ENCODE measurements at places on chromosomes 16 and 17.

- no peak for DNase-seq
Observed at GRCh38 chr16:2960183-2961010, 3.7 kb upstream of the KREMEN2 start.

DNA sequence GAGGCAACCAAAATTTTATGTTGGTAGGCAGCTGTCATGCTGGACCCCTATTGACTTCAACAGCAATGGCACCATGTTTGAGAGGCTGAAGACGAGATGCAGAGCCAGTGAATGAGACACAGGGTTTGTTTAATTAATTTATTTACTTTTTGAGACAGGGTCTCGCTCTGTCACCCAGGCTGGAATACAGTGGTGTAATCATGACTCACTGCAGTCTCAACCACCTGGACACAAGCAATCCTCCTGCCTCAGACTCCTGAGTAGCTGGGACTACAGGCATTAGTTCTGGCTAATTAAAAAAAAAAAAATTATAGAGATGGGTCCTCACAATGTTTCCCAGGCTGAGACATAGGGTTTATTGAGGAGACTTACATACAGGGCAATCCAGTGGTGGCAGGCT is 36.2 kb upstream of the PPM1D start:
- DNase-seq, result no peak

- DNase-seq, result no peak
Observed at GRCh38 chr17:42378359-42378958, 9.8 kb downstream of the STAT3 start.

DNA sequence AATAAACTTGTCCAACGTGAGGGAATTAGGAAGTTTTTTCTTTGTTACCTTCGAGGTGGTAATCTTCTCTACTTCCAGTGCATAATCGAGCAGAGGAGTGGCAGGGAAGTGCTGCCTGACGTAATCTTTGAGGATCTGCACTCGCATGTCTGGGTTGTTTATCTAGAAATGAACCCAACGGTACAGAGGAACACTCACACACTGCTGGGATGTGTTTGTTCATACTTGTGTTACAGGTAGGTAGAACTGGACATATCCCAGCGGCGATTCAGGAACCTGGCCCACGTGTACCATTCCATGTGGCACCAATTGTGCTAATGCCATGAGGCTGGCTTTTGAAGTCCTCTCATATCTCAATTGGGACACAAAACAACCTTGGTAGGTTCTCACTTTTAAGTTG is 4.2 kb upstream of the KLHL11 start:
- no peak for DNase-seq

DNA sequence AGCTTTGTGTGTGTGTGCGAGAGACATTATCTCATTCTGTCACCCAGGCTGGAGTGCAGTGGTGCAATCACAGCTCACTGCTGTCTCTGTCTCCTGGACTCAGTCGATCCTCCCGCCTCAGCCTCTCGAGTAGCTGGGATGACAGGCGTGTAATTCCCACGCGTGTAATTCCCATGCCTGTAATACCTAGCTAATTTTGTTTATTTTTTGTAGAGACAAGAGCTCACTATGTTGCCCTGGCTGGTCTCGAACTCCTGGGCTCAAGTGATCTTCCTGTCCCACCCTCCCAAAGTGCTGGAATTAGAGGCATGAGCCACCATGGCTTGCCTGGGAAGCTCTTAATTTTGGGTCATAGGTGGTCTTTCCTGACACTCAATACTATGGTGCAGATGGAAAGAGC is 205.3 kb upstream of the TNRC6C start:
- DNase-seq, result no peak

GRCh38 chr17:27524594-27524993 is 68.3 kb downstream of the KSR1 start:
- no peak for DNase-seq

GRCh38 chr16:65249768-65250167 is 127.9 kb upstream of the CDH11 start:
- DNase-seq, result no peak

DNA sequence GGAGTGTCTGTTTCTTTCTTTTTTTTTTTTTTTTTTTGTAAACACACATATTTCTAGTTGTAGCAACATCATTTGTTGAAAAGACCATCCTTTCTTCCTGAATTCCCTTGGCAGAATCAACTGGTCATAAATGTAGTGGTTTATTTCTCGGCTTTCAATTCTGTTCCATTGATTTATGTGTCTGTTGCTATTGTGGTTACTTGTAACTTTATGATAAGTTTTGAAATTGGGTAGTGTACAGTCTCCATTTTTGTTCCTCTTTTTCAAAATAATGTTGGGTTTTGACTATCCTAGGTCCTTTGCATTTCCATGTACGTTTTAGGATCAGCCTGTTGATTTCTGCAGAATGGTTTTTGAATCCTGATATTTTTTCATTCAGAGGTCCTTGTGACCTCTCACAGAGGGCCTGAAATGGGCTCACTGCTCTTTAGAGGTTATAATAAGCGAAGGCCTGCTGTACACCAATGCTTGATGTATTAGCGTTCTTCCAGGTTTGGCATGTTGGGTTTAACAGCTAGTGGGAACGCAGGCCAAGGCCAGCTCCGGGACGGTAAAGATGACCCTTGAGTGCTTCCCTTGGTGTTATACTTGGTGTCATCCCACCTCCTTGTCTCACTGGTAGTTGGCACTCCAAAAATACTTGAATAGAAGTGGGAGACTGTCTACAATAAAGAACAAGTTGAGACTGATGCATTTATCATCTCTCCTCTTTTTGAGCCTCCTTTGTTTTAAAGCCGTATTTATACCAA is 43.8 kb downstream of the ZNRF1 start:
- no peak for DNase-seq

DNA sequence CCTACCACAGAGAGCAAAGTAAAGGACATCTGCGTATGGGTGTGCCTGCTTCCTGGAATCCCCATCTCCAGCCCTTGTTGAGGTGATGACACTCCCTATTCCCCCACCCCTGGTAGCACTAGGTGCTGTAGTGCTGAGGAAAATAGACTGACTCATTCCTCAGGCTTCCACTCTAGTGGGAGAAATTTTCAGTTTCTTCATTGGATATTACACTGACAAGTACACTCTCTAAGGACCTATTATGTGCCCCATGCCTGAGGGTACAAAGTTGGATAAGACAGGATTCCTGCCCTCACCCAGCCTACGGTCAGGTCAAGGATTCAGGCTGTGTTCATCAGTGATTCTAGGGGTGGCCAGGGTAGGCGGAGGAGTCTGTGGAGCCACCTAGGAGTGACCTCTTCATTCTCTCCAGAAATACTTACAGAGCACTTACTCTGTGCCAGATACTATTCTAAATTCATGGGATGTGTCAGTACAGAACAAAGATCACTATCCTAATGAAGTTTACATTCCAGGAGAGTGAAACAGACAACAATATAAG is 4.5 kb upstream of the ZC3H7A start:
- no peak for DNase-seq

- DNase-seq, result no peak
Observed at GRCh38 chr16:49578435-49579024, 204.9 kb downstream of the C16orf78 start.

- DNase-seq, result peak; percentile 49
Observed at GRCh38 chr17:79033741-79034501, 10.0 kb downstream of the C1QTNF1 start.

DNA sequence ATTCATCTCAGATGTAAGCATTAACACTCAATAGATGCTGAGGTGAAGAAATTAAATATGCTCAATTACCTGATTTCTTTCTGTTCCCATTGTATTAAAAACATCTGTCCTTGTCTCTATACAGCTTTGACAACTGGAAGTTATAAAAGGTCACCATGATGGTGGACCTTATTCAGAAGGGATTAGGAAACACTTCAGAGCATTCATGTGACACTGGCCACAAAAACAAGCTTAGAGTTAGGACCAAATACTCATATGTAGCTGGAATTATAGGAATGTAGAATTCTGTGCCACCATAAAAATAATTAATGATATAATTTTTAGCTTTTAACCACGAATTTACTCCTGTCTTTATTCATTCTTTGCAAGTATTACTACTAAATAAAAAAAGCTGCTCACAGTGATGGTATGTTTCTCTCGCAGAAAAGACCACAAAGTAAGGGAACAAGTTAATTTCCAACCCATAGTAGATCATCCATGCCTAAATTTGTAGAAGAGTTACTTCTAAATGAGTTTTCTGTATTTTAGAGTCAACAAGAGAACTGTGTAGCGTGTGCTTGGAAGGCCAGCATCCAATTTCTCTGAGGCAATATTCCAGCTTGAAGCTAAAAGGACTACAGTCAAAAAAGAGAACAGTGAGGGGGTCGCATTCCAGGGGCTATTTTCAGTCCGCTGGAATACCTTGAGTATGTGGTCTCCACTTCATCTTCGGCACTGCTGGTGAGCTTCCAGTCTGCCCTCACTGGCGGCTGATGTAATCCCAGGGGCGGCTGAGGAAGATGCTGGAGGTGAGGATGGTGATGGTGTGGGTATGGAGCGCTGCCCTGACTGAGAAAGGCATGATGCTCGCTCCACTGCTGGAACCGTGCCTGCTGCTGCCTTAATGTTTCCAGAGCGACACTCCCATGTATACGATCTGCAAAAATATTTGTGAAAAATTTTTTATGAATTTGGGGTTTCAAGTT is 63.7 kb downstream of the CACNG1 start:
- no peak for DNase-seq

- DNase-seq, result no peak
Observed at GRCh38 chr16:14097182-14097959, 26.3 kb downstream of the MRTFB start.

- DNase-seq, result no peak
Observed at GRCh38 chr16:53781023-53781605, 77.2 kb downstream of the FTO start.

DNA sequence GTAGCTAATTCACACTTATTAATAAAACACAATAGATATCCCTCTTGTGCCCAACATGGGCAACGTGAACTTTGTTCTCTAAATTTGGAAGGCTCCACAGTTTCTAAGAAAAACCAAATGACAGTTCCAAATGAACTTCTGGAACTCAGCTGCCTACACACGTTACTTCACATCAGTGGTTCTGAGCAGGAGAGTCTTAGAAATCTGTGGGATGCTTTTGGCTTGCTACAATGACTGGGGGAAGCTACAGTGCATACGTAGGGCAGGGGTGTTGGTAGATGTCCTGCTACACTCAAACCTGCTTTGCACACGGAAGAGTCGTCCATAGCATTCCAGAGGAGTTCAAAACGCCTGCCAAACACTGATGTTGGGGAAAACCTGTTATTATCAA is 8.0 kb downstream of the TXNDC11 start:
- DNase-seq, result no peak

DNA sequence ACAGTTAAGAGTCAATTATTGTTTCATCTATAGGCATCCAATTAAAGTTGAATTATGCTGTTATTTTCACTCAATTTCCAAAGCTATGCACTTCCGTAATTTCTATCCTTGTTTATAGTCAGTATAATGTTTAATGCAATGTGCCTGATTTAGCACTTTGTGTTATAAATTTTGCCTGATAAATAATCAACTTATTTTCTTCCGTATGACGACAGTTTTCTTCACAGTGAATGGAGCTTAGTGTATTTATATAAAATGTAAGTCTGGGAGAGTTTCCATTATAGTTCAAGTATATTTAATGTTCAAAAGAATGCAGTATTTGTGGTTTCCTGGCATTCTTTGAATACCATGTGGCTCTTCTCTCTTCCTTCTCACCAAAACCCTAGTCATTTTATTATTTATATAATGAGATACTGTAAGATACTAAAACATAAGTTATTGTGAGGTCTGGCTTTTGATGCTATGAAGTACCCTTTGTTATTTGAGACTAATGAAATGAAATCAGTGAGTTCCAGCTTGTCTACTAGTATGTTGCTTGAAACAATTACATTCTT is 240.6 kb downstream of the PRKCA start:
- DNase-seq, result no peak

- no peak for DNase-seq
Observed at GRCh38 chr17:45578516-45579455, 88.3 kb upstream of the PLEKHM1 start.

GRCh38 chr17:67095803-67096202 is 51.4 kb downstream of the CACNG1 start:
- no peak for DNase-seq

GRCh38 chr16:71492786-71493185 is 3.7 kb upstream of the ZNF19 start:
- no peak for DNase-seq

- DNase-seq, result no peak
Observed at GRCh38 chr17:27360507-27360906, 66.6 kb downstream of the WSB1 start.

GRCh38 chr17:45336390-45337182 is 19.8 kb upstream of the MAP3K14 start:
- no peak for DNase-seq
